Activated CD8-positive, alpha-beta memory T cell treated with anti-CD3 and anti-CD28 coated beads for 4 hours (primary cell): ENCODE measurements at places on chromosomes 5 and 9.

DNA sequence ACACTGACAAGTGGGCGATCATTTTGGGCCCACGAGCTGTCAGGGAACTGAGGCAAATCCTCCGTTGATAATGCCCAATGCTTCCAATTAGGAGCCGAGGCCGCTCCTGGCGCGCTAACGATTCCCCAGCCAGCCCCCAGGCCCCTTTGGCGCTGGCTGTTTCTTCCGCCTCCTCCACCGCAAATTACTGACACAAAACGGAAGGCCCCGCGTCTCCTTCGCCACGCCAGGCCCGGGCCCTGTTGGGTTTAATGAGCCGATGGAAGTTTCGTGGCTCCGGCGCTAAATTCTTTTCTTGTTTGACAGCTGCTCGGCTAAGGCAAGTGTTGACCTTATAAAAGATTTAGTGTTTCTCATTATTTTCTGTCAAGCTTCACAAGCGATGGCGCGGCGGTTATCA, 25.7 kb upstream of the BARHL1 start:
- no peak for DNase-seq

DNA sequence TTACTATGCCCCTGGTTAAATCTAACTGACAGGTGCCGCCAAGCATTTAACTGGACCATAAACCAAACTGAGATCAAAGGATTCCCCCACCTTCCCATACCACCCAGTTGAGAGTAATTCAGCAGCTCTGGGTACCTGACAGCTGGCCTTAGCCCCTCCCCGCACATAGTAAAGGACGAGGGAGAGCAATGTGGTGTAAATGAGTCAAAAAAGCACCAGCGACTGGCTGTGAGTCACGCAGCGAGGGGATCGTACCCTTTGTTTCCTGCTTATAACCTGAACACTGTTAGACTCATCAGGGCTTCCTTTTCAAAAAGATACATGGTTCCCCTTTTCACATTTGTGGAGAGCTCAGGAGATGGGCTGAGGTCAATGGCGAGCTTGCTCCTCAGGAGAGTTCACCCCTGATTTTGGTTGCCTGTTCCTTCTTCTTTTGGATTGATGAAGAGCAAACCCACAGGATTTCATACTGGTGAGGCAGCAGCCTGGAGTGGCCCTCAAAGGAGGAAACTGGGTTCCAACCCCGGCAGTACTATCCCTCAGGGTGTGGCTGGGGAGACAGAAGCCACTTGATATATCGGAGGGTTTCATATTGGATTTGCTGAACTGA, 71.5 kb downstream of the ANKRD33B start:
- no peak for DNase-seq

DNA sequence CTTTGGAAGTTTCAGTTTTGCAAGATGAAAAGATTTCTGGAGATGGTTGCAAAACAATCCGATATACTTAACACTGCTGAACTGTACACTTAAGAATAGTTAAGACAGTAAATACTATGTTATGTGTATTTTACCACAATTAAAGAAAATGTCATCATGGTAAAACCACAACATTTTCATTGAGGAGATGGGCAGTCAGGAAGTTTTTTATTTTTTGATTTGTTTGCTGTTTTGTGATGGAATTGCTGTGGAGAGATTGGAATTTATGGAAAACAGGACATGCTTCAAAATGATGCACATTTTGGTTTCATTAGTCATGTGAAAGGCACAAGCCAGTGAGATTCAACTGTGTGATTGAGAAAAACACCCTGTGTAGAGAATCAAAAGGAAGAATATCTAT, 90.5 kb upstream of the AGXT2 start:
- no peak for DNase-seq

DNA sequence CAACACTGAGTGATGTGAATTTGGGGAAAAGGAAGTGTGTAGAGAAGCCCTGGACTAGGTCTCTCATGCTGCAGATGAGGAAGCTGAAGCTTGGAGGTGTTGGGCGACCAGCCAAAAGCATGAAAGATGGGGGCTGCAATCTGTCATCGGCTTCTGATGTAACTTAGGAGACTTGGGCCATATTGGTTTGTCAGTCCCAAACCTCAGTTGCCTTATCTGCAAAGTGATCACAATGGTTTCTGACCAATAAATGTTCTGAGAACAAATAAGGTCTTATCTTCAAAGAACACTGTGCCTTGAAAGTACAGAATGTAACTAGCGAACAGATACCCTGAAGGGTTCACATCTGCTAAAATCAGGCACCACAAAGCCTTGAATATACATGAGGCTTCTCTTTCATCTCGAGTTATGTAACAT, 198.4 kb upstream of the NR3C1 start:
- no peak for DNase-seq

DNA sequence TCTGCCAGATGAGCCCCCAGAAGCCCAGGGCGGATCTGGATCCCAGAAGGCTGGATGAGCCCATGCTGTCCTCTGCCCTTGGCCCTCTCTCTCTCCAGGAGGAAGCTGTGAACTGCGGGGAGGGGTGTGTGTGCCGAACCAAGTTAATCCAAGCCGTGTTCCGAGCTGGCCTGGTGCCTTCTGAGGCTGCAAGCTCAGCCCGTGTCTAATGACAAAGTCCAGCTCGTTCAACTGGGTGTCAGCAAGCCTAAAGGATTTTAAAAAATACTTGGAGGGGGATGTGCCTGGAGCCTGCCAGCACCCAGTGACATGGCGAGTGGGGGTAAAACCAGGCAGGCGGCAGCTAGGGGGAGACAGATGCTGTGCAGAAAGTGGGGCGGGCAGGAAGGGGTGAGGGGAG, 8.0 kb downstream of the STC2 start:
- DNase-seq: no peak

DNA sequence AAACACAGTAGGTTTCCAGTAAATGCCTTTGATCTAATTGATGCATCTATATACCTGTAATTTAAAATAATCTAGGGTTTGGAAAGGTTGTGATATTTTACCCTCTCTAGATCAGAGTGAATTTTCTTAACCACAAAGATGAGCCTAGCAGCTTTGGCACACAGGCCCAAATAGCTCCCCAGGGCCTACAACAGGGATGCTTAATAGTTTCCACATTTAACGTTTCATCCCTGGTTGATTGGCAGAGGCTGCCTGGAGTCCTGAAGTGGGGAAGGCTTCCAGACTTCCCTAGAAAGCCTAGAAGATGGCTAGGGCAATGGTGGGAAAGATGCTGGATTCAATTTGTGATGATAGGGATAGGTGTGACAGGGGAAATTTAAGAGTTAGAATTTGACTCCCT, 206.6 kb downstream of the NSG2 start:
- DNase-seq: no peak

DNA sequence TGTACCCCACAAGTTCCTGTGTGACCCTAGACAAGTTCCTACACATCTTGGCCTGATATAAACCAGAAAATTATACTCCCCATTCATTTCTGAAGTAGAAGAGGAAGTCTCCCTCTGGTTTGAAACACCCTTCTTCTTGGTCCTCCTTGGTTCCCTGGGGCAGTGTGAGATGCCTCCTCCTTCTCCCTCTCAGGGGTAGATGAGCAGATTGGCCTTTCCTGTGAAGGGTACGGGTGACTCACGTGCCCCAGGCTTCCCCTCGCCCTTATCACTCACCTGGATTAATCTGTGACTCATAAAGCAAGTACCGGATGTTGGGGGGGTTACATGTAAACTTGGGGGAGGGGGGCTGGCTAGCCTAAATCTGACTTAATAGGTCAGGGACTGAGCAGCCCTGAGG, 11.1 kb upstream of the AQP3 start:
- DNase-seq: peak; percentile 27

DNA sequence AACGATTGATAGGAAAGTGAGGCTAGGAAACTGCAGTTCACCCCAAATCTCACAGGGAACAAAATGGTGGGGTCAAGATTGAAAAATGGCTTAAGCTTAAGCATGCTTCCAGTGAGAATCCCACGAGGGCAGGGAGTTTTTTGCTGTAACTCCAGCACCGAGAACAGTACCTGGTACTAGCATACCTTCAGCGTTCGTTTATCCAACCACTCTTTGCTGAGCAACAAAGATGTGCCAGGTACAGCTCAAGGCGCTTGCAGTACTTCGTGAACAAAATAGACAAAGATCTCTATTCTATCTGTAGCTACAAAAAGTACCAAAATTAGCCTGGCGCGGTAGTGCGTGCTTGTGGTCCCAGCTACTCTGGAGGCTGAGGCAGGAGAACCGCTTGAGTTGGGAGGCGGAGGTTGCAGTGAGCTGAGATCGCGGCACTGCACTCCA, 778 bp upstream of the PPP6C start:
- DNase-seq: no peak

GRCh38 chr9:136621734-136622093, 41.0 kb upstream of the EGFL7 start:
- no peak for DNase-seq

DNA sequence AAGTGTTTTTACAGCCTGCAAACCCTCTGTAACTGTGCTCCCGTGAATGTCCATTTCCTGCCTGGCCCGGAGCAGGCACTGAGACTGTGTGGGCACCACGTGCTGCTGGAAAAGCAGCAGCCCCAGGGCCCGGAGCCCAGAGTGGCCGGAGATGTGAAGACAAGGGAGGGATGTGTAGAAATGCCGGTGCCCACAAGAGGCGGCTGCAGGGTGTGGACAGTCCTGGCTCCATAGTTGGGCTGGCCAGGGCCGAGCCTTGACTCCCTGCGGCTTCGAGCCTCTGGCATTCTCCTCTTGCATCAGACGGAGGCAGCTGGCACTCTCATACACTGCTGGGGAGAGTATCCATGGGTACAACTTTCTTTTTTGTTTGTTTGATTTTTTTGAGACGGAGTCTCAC, 13.2 kb upstream of the GFPT2 start:
- no peak for DNase-seq

GRCh38 chr9:10168241-10168640, 444.6 kb downstream of the PTPRD start:
- DNase-seq: no peak

- DNase-seq: no peak
These were observed 138.0 kb downstream of the CAAP1 start for GRCh38 chr9:26754509-26755164.

DNA sequence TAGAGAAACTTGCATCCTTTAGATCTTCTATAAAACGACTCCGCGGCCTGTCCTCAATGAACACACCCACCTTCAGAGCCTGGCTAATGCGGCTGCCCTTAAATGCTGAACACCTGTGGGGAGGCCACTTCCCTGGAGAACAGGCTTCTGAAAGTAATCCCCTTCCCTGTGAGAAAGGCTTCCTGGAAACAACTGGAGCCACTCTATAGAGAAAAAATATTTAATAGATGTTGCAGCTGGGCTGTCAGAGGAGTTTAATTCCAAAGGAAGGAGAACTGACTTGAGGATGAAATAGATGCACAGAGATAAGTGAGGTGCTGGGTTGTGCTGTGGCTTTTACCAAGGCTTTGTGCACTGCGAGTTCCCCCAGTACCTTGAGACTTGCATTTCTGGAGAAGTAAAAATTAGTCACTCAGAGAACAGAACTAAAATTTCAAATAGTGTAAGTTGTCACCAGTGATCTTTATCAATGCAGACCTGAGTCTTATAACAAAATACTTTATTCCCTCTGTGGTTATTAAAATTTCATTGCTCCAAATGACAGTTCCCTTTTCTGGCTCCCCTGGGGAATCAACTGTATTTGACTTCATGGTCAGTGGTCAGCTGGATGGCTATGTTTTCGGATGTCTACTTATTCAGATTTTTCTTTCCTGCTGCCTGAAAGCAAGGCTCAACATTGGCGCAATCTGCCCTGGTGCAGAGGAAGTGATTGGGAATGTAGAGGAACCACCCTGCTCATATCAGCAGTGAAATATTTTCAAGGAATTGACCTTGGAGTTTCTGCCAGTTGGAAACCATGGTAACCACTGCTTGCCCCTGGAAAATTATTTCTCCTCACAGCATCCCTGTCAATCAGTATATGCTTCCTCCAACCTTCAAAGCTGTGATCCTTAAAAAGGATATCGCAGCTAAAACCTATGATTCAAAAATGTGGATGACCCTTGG, 238.8 kb downstream of the SMARCA2 start:
- no peak for DNase-seq

- no peak for DNase-seq
These were observed 17.4 kb upstream of the PRLR start for GRCh38 chr5:35247648-35248034.

GRCh38 chr5:124972703-124973102, 226.3 kb upstream of the ZNF608 start:
- DNase-seq: no peak

DNA sequence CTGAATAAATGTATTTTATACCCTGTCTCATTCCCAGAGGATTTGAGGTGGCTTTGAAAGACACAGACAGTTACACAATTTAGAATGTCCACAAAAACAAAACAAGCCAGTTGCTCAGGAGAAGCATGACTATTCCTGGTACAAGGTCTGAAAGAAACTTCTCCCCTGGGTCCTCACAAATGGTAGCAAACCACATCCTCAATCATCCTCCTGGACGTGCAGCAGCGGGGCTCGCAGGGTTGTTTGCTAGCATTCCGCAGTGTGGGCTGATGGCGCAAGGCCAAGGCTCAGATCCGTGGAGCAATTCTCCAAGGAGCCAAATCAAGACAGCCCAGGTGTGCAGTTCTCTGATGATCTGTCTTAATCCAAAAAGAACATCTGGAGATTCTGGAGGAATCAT, 210.3 kb downstream of the ACTL7B start:
- DNase-seq: no peak

DNA sequence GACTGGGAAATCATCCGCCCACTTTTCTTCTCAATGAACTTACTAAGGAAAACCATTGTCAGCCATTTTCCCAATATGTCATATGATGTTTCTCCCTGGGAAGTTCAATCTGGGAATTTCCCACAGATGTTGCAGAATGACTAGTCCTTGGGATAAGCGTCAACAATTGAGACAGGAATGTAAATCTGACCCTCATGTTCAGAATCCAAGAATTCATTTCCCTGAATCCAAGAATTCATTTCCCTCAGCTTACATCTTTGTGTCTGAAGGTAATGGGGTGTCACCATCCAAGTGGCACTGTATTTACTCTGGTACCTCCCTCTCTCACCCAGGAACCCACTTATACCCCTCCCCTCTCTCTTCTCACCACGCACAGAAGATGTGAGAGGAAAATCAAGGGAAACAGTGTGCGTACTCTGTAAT, 7.4 kb downstream of the KLF9 start:
- DNase-seq: no peak

DNA sequence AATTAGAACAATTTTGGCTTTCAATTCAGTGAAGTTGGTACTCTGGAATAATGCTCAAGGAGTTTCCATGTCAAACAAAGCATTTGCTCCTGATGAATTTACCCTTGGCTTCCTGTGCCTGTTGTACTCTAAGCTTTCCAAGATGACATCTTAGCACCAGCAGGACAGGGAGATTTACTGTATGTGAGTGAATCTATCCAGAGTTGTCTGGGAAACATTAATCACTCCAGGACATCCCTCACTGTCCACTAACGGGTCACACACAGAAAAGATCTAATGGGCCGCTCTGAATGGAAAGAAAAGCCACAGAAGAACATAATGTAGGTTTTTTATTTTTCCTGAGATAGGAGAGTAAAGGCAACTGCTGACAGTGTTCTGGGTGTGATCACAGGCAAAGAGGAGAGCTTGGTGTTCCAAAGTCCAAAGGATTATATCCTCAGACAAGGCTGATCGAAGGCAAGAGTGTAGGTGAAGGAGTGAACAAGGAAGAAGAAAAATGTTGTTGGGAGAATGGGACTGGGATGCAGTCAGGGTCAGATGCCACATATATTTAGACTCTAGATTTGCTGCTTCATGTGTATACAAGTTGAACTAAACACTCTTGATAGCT, 167.7 kb upstream of the RPS23 start:
- DNase-seq: no peak

GRCh38 chr5:35101016-35101415, 53.3 kb upstream of the AGXT2 start:
- DNase-seq: no peak
